NCI-H1417 (cell line): ENCODE measurements at places on chromosomes 5 and 9.
A peak's percentile ranks its signal among the peaks of the same experiment; 100 is the strongest.

DNA sequence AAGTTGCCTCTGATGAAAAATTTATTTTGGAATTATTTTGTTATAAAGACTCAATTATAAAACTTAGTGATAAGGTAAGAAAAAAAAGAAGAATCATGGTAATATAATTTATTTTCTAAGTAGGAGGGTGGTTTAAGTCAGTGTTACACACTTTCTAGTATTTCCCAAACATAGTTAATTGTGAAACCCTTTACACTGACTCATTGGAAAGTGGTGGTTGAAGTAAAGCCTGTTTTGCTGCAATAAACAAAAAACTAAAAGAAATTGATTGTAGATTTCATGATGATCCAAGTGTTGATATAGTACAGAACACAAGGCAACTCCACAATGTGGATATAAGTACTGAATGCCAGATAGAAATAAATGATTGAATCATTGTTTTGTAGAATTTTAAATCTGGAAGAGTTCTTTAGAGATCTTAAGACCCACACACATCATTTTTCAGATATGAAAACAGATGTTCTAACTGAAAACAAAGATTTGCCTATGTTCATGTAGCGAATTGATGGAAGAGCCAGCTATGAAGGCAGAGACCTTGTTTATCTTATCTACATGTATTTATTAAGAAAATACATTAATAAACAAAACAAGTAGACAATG lies 539.8 kb downstream of the PRELID2 start:
- DNase-seq: no peak

GRCh38 chr9:129282272-129282671 lies 104.2 kb upstream of the IER5L start:
- no peak for DNase-seq

GRCh38 chr5:178869577-178869976 lies 9.8 kb downstream of the ZNF354B start:
- DNase-seq: no peak

DNA sequence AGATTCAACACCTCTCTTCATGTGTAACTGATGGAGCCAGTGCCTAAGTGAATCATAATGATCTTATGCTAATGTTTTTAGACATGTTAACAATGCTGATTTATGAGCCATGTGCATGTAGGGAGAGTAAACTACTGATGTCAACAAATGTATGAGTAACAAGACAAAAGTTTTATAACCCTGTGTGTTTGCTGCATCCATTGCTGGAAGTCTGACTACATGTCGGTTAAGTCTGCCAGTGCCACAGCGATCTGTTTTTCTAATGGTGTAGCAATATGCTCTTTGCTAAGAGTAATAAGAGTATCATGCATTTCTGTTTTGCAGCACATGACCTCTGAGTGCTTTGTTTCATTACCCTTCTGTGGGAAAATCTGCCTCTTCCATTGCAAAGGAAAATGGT lies 26.4 kb upstream of the TMOD1 start:
- peak; percentile 29 for DNase-seq

DNA sequence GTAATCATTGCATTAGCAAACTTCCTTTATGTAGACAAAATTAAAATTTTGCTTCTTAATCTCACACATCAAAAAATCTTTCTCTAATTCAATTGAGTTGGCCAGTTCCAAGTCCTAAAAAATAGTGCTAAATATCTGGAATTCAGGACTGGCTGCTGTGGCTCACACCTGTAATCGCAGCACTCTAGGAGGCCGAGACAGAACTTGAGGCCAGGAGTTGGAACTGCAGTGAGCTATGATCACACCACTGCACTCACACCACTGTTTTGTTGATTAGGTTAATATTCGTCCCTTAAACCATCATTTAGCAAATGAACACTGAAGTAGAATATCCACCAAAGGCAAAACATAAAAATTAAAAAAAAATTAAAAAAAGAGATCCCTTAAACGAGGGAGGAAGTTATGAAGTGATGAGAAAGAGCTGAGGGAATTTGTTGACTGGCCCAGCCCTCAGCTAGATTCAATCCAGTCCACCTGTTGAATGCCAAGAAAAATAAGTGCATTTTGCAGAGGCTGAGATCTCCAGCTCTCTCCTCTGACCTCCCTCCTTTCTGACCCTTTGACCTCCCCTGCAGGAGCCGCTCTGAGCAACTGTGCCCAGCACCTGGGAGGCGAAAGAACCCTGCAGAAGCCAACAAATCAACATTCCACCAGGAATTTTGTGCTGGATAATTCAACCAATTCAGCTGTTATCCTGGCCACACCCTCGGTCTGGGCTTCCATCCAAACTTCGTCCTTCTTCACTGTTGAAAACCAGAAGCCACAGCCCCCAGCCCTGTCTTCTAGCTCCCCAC lies 96.8 kb downstream of the OR2K2 start:
- no peak for DNase-seq

GRCh38 chr9:27743490-27743889 lies 170.2 kb upstream of the C9orf72 start:
- DNase-seq: no peak
